Transverse colon (tissue), 4 donors: ENCODE measurements at places on chromosomes 1 and 21.

DNA sequence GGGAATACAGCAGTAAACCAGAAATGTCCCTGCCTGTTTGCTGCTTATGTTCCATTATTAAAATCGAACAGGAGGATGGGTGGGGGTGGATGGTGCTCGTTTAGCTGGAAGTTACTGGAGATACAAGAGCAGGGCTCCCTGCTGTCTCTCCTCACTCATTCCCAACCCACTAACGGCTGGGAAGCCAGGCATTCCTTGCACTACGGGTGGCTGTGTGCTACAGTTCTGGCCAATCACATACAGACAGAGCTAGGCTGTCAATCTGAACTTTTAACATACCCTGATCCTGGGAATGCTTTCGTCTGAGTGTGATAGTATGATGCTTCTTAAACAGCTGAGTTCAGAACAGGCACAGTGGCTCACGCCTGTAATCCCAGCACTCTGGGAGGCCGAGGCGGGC, 7.0 kb downstream of the SIPA1L2 start:
- peak; percentile 61 for DNase-seq

- DNase-seq: no peak
Observed at GRCh38 chr1:18010408-18010807, 97.2 kb upstream of the IGSF21 start.

DNA sequence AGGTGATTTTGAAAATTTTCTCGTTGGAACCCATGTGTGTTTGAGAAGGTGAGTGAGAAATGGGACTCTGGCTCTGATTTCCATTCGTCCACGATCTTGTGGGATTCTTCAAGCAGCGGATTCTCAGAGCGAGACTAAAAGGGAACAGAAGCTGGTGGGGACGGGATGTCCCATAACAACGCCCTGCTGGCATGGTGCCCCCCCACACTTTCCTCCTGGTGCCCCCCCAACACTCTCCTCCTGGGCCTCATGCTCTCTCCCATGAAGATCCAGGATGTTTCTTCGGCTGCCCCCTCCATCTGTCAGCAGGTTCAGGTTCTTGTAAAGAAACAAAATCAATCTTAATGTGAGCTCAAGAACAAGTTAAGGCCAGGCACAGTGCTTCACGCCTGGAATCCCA, 29.1 kb downstream of the PRDM15 start:
- no peak for DNase-seq

GRCh38 chr1:209493559-209493958, 90.0 kb upstream of the CAMK1G start:
- DNase-seq: no peak

DNA sequence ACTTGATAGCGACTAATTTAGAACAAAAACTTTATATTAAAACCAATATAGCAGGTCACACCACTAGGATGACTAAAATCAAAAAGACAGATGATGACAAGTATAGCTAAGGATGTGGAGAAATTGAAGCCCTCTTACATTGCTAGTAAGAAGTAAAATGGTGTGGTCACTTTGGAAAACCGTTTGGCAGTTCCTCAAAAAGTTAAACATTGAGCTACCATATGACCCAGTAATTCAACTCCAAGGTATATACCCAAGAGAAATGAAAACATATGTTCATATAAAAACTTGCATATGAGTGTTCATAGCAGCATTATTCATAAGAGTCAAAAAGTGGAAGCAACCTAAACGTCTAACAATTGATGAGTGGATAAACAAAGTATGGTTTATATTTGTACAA, 13.0 kb upstream of the SERINC2 start:
- DNase-seq: no peak

GRCh38 chr21:21146587-21147373, 148.6 kb downstream of the NCAM2 start:
- DNase-seq: no peak

- no peak for DNase-seq
Observed at GRCh38 chr1:20323613-20323920, 32.9 kb downstream of the VWA5B1 start.

DNA sequence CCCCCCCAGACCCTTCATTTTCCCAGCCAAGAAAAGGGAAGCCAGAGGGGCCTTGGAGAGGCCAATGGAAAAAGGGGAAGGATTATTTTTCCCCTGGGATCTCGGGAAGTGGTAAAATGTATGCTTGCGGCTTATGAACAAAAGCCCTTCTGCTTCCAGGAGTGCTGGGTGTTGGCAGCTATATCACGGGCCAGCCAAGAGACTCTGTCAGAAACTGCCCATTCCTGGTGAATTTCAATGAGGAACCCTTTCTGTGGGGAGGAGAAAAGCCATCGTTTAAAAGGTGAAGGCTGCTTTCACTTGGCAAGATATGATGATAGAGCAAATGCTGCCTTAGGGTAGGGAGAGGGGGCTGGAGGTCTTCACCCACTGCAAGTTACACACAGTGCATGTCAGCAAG, 69.7 kb upstream of the ZC3H12A start:
- DNase-seq: no peak

GRCh38 chr1:67831850-67832513, 1.3 kb downstream of the GNG12 start:
- peak; percentile 68 for DNase-seq

DNA sequence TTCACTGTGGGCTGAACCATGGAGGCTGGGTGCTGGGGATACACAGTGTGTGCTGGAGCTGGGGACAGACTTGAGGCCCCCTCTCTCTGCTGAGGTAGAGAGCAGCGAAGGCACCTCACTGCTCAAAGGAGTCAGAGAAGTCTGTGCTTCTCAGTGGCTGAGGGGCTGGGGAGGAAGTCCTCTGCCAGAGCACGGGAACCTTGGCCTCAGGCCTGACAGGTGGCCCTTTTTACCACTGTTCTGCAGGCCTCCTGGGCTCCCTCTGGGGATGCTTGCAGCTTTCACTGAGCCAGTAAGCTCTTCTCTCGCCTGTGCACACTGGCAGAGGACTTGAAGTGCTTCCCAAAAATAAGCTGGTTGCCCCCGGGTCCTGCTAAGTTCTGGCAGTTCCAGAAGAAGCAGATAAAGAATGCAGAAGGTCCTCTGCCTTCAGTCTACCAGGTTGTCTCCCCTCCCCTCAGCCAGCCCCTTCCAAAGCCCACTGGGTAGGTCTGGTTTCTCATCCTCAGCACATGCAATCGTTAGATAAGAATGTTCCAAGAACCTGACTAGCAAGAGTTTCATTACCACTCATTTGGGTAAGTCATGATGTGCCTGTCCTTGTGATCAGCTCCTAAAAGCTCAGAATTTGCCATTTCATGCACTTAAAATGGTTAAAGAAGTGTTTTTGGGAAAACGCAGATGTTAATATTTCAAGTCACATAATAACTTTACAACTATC, 53.9 kb downstream of the TENT5C start:
- DNase-seq: no peak

- no peak for DNase-seq
Observed at GRCh38 chr1:16900751-16901150, 5.0 kb downstream of the RNU1-2 start.

GRCh38 chr1:203638950-203639349, 12.3 kb downstream of the ATP2B4 start:
- no peak for DNase-seq

DNA sequence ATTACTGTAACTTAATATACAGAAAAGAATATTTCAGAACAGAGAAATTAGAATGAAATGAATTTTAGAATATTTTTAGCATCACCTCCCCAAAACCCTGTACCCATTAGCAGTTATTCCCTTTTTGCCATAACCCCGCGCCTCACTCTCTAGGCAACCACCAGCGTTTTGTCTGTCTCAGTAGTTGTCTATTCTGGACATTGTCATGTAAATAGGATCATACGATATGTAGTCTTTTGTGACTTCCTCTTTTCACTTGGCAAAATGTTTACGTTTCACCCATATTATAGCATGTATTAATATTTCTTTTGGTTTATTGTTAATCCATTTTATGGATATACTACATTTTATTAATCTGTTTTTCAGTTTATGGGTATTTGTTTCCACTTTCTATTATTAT, 24.9 kb downstream of the SOAT1 start:
- no peak for DNase-seq

GRCh38 chr1:46477153-46477929, 12.3 kb upstream of the DMBX1 start:
- DNase-seq: peak; percentile 78
